ENCODE measurements at places on chromosomes 16 and 17.

DNA sequence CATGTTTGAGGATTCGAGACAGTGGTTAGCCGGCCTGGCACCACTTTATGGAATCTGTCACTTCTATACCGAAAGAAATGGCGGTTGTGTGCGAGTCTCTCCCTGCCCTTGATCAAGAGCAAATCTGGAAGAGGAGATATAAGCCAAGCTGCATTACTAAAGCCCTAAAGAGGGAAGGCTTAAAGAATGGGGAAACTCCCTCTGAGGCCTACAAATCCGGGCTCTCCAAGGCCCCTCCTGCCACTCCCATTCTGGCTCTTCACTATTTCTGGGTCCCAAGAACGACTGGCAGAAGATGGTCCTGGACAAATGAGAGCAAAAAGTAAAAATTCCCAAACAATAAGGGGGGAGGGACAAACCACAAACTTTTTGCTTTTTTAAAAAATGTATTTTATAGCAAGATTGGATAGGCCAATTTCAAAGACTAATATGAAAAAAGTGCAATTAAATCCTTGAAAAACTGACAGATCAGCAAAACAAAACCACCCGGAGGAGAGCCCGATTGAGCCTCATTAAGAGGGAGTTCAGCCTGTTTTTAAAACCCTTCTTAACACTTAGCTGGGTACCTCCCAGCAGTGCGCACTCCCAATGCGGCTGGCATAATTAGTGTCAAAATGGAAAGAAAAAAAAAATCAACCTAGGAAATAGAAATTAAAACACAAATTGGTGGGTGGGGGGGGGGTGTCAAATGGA lies 193.5 kb downstream of the ZFHX3 start:
- DNase-seq = no peak

DNA sequence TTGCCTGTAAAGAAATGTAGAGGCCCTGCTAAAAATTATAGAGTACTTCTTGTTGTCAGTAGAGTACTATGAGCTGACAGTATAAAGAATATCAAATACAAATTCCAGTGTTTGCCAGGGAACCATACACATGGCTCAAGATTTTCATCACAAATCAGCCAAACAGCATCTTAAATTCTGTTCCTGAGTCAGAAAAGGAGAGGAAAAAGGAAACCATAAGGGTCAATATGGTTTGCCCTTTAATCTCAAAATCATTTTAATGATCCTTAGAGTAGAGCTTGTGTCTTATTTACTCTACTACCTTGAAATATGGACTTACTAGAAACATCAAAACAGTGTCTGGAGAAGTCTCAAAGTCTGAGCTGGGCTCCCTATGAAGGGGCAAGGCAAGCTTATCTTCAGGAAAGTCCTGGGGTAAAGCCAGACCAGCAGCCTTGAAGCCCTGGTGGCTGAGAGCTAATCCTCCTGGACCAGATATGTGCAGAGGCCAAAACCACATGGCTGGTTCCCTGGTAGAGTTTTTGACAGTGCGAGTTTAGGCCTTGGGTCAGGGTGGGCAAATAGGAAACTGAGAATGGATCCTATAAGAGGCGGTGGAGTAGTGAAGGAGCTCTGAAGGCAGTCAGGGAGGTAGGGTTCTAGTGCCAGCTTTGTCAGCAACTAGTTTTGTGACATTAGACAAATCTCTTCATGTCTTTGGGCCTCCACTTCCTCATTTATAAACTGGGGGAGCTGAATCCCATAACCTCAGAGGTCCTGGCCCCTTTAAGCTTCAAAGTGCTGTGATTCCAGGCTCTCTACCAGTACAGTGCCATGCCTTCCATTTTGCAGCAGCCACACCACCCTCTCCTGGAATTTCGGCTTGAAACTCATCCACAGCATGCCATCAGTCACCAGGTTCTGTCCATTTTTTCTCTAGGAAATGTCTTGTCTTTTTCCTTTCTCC lies 38.9 kb downstream of the MRTFB start:
- no peak for DNase-seq

GRCh38 chr16:70801611-70802010 lies 653 bp upstream of the VAC14 start:
- DNase-seq = no peak

DNA sequence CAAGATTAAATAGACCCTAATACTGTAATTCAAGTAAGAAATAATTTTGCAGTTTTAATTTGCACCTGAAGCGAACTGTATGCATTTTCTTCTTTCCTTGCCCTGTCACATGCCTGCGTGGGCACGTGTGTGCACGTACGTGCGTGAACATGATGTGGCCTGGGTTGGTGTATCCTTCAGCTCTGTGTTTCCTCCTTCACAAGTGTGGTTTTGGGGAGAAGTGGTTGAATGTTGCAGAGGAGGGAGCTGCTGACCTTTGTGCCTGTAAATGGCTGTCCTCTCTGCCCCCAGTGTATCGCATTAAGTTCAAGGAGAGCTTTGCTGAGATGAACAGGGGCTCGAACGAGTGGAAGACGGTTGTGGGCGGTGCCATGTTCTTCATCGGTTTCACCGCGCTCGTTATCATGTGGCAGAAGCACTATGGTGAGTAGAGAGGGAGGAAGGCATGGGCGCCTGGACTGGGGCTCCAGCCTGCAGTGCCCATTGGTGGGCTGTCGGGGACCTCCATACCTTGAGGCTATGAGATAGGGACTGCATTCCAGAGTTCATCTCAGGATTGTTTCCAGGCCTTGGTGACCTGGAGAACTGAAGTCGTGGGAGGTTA lies 6.0 kb downstream of the COX4I1 start:
- no peak for DNase-seq

DNA sequence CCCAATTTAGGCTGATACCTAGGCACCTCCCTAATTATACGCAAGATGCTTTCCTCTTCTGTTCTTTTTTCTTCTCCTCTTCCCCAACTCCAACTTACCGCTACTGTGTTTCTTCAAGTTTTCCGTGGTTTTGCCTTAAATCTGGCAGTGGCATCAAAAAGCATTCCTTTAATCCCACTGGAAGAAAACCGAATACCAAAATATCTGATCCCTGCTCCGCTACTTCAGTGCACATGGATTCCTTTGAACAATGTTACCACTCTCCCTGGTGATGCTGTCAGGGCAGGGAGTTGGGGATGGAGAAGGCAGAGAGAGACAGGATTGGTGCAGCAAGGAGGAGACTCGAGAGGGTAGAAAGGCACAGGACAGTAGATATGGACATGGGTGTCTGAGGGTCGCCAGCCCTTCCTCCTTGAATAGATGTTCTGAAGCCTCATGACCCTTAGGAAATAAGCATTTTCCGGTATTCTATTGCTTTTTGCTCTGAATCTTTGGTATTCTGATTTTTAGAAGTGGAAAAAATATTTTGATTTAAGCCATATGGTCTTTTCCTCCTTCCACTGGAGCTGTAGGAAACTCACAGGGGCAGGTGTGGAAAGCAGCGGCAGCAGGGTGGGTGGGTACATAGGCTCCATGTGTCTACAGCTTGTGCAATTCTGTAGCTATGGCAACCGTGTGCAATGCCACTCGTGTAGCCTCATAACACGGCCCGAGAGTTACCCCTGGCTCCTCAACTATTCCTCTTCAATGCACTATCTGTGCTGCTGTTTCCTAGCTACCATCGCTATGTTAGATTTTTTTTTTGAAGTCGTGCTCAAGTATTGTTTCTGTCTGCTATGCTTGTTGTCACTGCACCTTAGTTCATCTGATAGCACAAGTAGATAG lies 32.3 kb upstream of the TANC2 start:
- DNase-seq = no peak

DNA sequence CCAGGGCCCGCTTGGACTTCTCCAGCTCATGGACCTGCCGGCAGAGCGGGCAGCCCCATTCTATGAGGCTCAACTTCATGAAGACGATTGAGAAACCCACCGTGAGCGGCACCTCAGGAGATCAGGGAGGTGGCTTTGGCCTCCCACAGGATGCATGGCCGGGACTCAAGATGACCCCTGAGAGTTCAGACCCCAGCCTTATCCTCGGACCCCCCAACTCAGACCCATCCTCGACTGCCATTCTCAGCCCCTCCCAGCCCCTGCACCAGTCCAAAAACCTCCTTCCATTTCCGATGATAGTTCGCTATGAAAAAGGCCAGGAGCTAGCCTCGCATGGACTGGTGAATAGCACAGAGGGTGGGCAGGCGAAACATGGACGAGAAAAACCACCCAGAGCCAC lies 71.0 kb downstream of the NDE1 start:
- no peak for DNase-seq

DNA sequence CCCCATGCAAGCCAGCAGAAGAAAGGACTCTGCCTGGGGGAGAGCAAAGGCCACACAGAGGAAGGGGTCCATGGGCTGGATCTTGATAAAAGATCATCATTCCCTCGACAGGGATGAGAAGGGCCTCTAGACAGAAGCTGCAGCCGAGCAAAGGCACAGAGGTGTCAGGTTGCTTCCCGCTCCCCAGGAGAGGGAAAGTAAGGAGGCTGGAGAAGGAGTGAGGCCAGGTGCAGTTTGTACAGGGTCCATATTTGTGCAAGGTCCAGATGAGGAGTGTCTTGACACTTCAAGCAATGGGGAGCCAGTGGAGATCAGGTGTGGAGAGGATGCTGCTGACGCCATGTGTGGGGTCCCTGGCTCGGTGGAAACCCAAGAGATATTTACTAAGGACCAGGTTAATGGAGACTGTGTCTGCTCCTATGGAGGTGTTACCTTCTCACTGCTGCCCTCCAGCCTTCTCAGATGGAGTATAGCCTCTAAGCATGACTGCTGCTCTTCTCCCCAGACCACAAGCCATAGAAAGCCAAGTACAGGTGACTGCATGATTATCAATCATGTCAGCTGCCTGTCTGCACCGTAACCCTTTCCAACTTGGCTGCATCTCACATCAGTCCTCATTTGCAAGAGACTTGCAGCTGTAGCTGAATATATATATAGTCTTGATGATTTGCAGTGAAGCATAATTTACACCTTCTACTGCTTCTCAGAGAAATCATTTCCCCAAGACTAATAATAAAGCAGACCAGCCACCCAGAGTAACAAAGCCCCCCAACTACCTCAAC lies 21.1 kb downstream of the GAS7 start:
- no peak for DNase-seq

DNA sequence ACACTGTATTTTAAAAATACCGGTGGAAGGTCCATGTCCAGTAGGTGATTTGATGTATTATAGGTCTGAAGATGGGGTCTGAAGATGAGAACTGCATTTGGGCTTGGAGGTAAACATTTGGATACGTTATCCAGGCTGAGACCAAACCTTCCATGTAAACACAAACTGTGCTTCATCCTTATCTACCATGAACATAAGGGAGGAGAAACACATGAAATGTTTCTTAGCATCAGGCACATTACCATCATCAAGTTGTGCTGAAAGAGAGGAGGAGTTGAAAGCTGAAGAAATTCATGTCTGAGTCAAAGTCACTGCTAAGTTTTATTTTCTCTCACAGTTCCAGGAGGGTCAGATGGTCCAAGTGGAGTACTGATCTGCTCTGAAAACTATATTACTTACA lies 11.4 kb downstream of the SF3B3 start:
- no peak for DNase-seq

DNA sequence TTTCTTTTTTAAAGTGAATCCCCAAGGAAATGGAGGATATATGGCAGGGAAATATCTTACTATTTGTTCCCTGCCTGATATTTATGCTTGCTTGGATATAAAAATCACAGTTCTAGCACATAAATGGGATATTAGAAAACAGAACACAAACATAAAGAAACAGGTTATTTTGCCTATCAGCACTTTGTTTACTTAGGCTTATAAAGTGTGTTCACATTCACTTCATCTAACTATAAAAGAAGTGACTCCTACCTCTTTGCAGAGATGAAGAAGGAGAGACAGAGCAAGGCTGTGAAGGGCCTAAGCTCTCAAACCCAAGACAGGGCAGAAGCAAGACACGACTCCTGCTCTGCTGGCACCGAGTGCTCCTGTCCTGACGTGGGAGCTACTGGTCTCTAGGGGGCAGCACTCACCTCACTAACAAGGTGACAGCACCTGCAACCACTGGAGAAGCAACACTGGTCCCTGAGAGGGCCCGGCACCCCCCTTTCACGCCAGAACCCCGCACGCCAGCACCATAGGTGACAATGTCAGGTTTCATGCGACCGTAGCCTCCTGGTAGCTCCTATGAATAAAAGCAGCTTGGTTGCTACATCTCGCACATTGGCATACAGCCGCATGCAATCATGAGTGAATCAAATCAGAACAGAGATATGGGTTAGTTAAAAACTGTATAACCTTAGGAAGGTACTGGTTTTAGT lies 32.0 kb downstream of the MBTPS1 start:
- DNase-seq = peak; percentile 57
